NCI-H187 (cell line): ENCODE measurements at places on chromosomes 1 and 21.

GRCh38 chr1:202505356-202505755 is 156.9 kb downstream of the PPP1R12B start:
- DNase-seq, result no peak

GRCh38 chr1:231416901-231417300 is 5.2 kb downstream of the EGLN1 start:
- no peak for DNase-seq

GRCh38 chr1:225533238-225533637 is 105.4 kb upstream of the LBR start:
- DNase-seq, result no peak

GRCh38 chr21:46205766-46206162 is 21.5 kb upstream of the SPATC1L start:
- DNase-seq, result peak; percentile 72

DNA sequence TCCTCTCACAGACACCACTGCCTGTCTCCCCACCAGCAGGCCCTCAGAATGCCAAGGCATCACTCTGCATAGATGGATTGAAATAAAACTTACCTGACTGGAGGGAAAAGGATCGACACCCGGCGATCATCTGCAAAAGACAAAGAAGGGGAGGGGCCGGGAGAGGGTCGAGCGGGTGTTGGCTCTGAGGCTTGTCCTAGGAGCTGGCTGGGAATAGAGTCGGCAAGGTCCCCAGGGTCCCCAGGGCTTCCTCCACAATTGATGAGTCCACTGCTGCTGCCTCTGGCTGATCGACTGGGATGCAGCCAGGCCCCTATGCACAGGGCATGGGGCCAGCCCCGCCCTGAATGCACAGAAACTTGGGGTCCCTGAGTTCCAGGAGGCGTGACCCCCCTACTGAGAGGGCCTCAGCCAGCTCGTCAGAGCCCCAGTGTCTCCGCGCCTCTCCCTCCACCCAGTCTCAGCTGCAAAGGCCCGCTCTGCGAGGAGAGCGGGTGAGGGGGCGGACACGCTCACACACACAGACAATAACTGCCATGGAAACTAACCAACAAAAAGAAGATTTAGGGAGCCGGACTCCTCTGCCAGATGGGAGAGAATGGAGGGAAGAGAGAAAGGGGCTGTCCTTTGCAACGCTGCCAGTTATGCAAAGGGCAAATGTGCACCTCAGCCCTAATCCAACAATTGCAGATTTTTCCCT is at the start of gene KLHDC8A:
KLHDC8A (minus strand) TSS at position 483 of the 700 bp plus-strand sequence. CDS start 13,318 bp downstream, outside the sequence.
- no peak for DNase-seq

DNA sequence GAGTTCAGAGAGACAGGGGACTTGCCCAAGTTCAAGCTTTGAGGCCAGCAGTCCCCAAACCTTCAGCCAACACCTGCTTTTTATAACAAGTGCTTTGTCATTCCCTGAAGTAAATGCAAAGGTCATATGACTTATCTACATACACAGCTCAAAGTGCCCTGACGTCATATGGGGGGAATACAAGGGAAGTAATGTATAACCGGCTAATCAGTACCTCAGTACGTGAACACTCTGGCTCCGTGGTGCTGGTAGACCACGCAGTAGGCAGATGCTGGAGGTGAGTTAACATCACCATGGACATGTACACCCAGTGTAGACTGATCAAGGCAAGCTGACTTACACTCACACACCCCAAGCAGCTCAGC is 60.0 kb downstream of the BACE2 start:
- DNase-seq, result no peak

- no peak for DNase-seq
These were observed 392.3 kb upstream of the ADAMTS5 start for GRCh38 chr21:27359141-27359540.

GRCh38 chr1:143699115-143699514 is 272.7 kb downstream of the FAM72C start:
- no peak for DNase-seq

GRCh38 chr1:234845097-234845660 is 235.2 kb upstream of the IRF2BP2 start:
- DNase-seq, result no peak

- DNase-seq, result no peak
These were observed 61.6 kb downstream of the EDEM3 start for GRCh38 chr1:184693011-184693410.

DNA sequence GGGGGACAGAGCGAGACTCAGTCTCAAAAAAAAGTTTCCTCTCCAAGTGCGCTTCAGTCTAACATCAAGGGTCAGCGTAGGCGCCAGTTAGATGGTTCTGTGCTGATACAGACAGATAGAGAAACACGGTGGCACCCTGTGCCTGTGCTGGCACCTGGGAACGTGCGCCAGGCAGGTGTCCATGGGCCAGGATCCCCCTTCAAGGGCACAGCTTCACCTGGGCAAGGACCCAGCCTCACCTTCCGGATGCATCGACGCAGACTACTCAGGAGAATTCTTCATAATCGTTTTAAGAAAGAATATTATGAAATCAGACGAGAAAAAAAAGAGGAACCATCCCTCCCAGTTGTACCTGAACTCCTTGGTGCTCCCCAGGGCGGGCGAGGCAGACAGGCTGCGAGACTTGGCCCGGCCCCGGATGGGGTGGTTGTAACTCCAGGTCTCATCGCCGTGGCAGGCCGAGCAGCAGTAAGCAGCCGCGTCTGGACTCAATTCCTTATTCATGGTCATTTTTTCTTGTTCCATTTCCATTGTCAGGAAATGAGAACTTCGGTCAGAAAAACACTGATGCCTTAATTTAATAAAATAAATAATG is 13.3 kb downstream of the NADK start:
- DNase-seq, result no peak

DNA sequence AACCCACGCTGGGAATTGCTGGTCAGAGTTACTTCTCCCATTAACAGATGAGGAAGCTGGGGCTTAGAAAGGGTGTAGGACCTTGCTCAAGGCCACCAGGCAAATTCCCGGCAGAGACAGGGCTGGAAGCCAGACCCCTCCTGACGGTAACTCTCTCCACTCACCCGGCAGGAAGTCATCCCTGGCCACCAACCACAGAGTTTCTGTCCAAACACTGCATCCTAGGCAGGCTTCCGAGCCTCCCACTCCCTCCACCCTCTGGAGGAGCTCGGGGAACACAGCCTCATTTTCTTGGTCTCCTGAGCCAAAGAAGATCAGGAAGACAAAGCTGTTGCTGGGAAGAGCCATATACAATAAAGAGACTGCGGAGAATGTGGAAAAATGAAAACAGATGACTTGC is 25.0 kb upstream of the ZNF436 start:
- DNase-seq, result no peak

DNA sequence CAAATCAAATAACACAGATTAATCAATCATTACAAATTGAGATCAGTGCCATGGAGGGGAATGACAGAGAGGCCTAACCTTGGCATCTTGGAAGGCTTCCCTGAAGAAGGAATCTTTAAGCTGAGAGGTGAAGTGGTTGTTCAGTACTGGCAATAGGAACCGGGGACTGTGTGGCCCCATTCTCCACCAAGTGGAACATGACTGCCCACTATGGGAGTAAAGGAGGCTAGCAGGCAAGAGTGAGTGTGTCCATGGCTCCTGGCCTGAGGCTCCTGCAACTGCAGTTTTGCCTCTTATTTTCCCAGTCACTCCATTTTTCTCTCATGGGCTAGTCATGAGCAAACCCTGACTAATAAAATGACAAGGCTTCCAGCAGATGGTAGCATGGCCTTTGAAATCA is 112.2 kb upstream of the GJB5 start:
- DNase-seq, result no peak

DNA sequence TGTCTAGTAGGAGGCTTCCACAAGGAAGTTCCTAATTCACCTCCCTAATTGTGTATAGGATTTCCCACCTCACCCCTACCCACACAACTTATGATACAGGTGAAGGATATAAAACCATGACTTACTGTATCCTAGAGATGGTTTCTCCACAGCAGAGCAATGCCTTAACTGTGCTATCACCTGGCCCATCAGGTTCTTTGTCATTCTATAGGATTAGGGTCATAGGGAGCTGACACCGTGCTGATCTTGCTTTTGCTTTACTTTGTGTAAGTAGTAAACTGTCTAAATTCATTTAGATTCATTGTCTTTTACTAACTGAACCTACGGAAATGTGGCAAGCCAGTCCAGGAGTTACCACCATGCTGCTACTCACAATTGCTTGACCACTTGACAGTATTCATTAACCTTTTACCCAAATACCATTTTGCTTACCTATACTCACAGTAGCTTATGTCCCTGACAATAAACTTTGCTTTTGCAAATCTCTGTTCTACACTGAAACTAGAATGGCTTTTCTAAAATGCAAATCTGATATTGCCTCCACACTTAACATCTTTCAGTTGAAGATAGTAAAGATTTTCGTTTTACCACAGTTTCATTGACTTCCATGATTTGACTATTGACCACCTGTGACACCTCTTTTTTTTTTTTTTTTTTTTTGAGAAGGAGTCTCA is 147.6 kb downstream of the IFI44 start:
- no peak for DNase-seq

GRCh38 chr1:19287436-19288185 is 959 bp downstream of the AKR7A3 start:
- no peak for DNase-seq

DNA sequence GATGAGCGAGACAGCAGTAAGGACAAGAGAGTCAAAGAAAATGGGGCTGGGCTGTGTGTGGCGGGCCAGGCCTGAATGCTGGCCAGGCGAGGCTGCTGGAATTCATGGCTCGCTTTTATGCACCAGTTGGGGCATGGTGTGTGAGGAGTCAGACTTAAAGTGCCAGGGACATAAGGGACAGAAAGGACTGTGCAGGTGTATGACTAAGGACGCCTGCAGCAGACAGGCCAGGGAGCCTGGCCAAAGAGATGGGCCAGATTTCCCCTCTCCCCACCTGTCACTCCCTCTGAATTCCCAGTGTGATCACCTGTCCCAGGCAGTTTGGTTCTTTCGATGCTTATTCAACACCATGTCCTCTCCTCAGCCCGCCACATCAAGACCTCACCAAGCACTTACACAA is 16.9 kb upstream of the SMIM12 start:
- no peak for DNase-seq

DNA sequence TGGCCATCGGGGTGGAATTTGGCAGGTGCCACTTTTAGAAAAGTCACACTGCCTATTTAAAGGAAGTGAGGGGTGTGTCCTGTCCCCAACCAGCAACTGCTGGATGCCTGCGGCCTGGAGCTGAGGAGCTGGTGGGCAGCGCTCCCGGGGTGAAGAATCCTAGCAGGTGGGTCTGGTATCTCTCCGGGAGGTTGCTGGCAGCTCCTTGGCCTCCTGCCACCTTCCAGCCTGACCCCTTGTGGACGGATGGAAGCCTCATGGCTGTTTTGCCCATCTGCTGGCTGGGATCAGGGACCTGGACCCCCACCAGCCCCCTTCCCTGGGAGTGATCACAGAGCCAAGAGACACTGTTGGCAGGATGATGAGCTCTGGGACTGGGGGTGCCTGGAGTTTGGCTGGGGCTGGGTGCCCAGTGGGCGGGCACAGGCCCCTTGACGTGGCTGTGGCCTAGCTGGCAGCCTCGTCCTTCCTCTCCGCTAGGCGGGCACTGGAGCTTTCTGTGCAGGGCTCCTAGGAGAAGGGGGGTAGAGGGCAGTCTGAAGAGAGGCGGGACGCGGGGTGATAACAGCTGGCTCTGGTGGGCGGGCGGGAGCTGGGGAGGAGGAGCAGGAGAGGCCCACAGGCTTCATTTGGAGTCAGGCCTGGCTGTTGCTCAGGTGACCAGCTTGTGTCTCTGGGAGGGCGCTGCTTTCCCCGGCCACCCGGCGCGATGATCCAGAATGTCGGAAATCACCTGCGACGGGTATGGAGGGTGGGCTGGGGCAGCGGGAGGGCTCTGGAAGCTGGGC is at the start of gene ACOT11:
ACOT11 (plus strand) TSS at position 628 of the 788 bp plus-strand sequence; CDS start at position 710, 82 bp downstream.
- DNase-seq, result no peak

DNA sequence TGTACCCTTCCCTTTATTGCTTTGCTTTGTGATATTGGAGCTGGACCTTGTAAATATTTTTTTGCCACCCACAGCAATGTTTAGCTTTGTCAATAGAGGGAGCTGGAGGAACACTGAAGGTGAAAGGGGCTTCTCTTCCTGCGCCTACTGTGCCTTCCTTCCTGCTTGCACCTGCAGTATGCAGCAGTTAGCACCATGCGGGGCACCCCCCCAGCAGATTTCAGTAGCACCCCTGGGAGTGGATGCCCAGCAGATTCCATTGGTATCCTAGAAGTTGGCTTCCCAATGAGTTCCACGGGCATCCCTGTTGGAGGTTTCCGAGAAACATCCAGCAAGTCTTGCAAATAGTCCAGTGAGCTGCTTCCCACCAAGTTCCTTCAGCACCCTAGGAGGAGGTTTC is 25.6 kb downstream of the S100A10 start:
- no peak for DNase-seq

GRCh38 chr1:155206891-155207805 is 549 bp downstream of the THBS3 start:
- DNase-seq, result peak; percentile 95

GRCh38 chr1:65449214-65449823 is 28.9 kb downstream of the LEPR start:
- no peak for DNase-seq

- no peak for DNase-seq
These were observed 1.8 kb upstream of the PGBD5 start for GRCh38 chr1:230427981-230428380.

GRCh38 chr1:192565946-192566345 is 9.6 kb upstream of the RGS1 start:
- DNase-seq, result no peak

GRCh38 chr1:177984136-177984525 is 14.3 kb upstream of the SEC16B start:
- DNase-seq, result peak; percentile 53

- no peak for DNase-seq
These were observed 8.7 kb downstream of the SDHB start for GRCh38 chr1:17045150-17045549.

DNA sequence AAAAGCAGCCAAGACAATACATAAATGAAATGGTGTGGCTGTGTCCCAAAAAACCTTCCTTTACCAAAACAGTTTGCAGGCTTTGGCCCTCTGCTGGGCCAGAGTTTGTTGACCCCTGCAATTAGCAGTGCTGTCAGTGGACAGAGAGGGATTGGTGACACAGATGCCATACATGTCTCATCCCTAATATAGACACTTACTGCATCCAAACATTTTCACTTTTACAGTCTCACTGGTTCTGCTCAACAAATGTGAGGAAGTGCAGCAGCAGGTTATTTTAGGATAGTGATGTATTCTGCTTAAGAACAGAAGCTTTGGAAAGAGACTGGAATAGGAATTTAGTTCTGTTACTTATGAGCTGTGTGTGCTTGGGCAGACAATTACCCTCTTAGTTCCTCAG is 462.8 kb upstream of the LRRC7 start:
- DNase-seq, result no peak

GRCh38 chr1:218357211-218357892 is 12.2 kb downstream of the TGFB2 start:
- no peak for DNase-seq

DNA sequence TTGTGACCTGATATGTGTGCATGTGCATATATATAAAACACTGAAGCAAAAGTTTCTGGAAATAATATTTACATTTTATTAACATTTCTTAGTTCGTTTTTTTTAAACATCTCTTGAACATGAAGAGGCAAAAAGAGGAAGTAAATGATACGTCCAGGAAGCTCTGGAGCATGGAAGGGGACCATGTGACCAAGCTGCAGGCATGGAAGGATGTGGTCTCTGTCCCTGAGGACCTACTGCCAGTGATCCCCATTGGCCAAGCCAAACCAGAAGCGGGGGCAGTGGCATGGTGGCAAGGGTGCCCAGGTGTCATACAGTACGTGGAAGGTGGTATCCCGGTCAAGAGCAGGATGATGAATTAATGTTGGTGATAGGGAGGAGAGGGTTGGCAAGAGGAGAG is 268.3 kb upstream of the PROX1 start:
- no peak for DNase-seq

- DNase-seq, result no peak
These were observed 11.3 kb downstream of the SLC30A2 start for GRCh38 chr1:26034504-26035202.

GRCh38 chr1:197910120-197910991 is 6.8 kb upstream of the LHX9 start:
- no peak for DNase-seq
